NCI-H2081 (cell line): ENCODE measurements at places on chromosomes 7 and 10.

DNA sequence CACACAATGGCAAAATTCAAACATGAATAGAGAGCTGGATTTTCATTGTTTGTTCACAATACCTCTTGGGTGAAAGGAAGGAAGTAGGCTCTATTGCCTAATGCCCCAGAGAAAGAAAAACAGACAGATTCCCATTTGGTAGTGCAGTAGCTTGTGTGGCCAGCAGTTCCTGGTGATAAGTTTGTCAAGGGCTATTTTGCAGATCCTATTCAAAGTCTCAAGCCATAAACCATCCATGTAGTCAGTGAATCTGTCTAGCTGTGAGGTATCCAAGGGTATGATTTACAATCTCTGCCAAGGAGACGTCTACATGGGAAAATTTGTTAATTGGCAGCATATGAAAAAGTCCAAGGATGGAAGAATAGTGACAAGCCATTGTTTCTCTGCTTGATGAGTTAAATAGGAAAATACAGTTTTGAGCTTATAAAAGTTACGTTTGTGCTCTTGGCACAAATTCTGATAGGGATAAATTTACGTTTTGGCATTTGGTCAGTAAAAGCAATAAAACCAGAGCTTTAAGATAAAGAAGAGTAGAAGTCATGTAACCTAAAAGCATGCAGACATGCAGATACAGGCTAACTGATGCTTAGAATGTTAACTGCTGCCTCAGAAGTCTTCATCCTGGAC lies 269.1 kb downstream of the GATA3 start:
- DNase-seq, result peak; percentile 43

DNA sequence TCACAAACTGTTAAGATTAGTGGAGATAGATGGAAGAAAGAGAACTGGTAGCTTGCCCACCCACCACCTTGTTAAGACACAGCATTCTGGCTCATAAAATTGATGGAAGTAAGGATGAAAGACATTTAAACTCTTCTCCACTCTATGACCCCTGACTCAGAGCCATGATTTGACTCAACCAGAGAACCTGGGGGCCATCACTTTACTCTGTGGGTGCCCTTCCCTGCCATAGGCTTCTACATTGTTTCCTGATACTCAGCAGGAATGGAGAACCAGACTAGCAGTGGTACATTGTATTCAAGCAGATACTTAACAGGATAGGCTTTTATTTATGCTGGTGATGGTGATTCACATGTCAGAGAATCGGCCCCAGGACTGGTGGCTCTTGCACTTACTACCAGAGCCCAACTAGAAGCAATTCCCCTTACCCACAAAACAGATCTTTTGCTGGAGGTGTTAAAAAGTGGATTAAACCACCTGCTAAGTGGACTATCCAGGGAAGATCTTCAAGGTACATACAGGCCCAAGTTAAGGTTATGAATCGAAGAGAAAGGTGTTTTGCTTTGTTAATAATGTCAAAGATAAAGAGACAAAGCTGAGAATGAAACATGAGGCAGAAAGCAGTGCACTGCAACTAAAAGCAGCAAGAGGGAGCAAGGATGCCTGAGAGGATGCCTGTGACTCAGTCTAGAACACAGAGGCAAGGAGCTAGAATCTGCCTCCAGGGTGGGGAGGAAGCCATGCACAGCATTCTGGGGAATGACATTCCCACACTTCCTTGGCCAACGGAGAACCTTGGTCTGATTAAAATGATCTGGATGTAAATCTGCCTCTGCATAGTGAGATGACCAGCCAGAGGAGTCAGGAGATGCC lies 36.0 kb upstream of the GLI3 start:
- DNase-seq, result no peak

GRCh38 chr7:40058026-40058425 lies 76.4 kb downstream of the MPLKIP start:
- no peak for DNase-seq

DNA sequence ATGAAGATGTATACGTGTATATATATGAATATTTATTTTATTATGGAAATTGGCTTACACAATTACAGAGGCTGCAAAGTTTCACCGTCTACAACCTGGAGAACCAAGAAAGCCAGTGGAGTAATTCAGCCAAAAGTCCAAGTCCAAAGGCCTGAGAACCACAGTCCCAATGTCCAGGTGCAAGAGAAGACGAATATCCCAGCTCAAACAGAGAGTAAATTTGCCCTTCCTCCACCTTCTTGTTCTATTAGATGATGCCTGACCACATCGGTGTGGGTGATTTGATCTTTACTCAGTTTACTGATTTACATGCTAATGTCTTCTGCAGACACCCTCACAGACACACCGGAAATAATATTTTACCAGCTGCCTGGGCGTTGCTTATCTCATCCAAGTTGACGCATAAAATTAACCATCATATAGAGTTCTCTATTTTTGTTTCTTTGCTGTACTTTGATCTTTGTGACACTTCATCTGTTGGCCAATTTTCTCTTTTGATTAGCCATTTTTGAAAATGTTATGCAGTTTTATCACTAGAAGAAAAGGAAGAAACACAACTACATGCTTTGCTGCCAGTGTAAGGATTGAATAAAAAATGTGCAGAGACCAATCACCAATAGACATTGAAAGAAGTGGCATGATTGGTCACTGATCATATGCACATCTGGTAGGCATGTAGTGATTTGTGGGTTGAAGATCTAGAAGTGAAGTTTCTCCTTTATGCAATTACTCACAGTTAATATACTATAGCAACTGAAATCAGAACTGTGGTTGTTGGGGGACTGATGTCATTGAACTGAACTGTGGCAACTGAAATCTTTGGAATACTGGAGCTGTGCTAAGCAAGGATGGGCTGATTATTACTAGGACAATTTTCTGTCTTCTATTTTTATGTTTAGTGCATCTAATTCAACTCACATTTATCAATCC lies 68.5 kb downstream of the EPDR1 start:
- no peak for DNase-seq

DNA sequence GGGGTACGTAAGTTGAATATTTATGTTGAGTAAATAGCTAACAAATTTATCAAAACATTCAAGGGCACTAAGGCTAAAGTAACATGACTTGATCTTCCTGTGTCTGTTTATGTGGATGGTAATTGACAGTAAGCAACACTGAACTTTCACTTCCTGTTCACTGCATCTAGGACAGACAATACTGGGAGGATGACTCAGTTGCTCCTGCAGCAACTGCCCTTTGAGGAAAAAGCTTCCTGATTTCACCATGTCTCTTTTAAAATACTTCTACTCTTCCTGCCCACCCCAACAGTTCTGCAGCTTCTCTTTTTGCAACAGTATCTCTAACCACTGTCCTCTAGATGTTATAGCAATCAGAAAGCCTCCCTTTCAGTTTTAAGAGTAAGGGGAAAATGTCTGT lies 76.6 kb upstream of the HGF start:
- DNase-seq, result no peak

DNA sequence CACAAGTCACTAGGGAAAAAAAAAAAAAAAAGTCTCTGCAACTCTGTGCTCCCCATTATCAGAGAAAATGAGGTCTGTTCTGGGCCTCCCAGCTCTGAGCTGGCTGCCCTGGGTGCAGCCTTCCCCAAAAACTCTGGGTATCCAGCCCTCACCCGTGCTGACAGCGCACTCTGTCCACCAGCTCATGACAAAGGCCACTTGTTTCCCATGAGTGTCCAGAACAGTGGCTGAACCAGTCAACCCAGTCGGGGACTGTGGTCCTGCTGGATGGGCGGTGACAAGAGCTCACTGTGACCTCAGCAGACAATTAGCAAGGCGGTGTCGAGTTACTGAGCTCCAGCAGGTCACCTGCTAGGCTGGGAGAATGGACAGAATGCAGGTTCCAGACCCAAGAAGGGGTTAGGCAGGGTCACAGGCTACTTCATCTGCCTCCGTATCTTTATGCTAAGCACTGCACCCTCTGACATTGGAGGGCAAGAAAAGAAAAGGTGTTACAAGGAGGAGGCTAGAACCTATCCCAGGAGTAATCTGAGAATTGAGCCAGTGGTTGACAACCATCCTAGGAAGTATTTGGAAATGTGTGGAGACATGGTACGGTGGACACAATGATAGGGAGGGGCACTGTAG lies 37.2 kb downstream of the DLG5 start:
- DNase-seq, result no peak

GRCh38 chr10:86287966-86288579 lies 78.5 kb downstream of the GRID1 start:
- peak; percentile 31 for DNase-seq

DNA sequence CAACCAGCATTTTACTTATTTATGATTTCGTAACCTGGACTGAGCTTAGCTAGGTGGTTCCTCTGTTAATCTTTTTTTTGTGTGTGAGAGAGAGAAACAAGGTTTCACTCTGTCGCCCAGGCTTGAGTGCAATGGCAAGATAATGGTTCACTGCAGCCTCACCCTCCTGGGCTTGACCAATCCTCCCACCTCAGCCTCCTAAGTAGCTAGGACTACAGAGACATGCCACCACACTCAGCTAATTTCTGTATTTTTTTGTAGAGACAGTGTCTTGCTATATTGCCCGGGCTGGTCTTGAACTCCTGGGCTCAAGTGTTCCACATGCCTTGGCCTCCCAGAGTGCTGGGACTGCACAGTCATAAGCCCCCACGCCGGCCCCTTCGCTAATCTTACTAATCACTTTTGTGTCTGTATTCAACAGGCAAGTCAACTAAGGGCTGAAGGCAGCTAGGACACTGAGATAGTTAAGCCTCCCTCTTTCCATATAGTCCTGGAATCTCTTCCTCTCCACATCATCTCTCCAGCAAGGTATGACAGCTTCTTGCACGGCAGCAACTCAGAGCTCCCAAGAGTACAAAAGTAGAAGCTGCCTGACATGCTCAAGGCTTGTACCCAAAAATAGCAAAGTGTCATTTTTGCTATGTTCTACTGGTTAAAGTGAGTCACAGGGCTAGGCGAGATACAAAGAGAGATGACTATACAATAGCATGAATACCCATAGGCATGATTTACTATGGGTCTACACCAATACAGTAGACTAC lies 11.3 kb downstream of the KMT2C start:
- no peak for DNase-seq

- no peak for DNase-seq
Observed at GRCh38 chr10:52115823-52116222, 198.3 kb upstream of the DKK1 start.

GRCh38 chr7:85237721-85238120 lies 50.9 kb upstream of the SEMA3D start:
- DNase-seq, result no peak

DNA sequence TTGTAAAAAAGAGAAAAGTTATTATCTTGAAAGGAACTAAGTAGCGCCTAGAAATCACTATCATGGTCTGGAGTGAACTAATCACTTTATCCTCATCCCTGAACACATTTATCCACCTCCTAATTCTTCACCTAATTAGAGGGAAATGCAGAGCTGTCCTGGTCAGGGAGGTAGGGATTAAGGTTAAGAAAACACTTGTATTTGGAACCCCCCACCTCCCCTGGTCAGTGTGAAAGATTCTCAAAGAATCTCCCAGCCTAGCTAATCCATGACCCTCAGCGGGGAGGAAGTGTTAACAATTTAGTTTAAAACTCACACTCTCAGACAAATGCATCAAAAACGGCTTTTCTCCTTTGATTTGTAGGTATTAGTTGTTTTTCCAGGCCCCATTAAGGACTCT lies 83.8 kb downstream of the FAM204A start:
- no peak for DNase-seq

DNA sequence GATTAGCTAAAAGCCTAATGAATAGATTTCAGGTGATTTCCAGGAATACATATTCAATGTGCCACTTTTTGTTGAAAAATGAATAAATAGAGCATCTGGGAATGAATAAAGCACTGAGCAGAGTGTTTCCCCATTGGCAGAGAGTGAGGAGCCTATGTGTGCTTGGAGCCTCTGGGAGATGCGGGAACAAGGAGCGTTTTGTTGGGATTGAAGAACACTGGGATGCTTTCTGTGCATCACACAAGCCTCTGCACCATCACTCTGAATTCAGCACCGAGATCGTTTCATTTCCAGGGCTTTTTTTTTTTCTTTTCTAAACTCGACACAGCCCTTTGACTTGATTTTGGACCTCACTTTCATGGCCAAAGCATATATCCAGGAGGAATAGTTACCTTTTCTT lies 111.4 kb downstream of the BAMBI start:
- DNase-seq, result no peak

DNA sequence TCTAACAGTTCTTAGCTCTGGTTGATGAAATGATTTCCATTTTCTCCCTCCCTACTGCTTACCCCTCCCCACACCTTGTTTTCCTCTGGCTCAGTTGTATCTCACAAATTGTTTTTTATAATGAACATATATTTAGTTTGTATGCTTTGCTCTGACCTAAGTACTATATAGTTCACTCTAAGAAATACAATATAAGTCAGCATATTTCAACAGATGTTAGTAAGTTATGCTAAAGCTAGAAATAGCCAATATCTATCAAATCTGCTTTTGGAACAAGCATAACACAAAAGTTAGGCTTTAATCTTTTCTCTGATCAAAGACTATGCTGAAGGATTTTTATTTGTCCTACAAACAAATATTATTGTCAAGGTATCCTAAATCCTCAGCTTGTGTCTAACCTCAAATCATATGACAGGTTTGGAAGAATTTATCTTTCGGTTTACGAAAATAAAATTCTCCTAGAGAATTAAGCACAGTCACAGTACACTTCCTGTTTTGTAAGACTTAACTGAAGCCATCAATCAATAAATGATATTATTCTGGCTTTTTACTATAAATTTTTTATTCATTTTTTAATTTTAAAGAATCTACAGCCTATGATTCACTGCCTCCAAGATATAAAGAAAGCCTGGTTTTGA lies 67.0 kb downstream of the IMMP2L start:
- no peak for DNase-seq

GRCh38 chr10:75197906-75198305 lies 12.7 kb upstream of the VDAC2 start:
- DNase-seq, result no peak

GRCh38 chr10:72503241-72503640 lies 122.6 kb downstream of the MICU1 start:
- DNase-seq, result no peak

DNA sequence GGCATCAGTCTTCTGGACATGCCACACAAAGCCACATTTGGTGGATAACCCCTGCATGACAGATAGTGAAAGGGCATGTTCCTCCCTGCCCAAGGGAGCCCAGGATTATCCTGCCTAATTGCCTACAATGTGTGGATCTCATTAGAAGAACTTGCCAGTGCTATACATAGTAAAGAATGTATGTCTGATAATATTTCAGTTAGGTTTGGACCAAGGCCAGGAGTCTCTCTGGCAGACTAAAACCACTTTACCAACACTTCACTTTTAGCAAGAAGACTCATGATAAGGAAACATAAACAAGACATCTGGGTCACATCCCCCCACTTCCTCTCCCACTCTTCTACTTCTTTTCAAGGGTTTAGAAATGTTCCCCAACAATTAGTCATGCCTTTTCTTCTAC lies 196.7 kb downstream of the MTERF1 start:
- DNase-seq, result no peak

GRCh38 chr10:48224979-48225560 lies 49.4 kb downstream of the FRMPD2 start:
- DNase-seq, result no peak
